ENCODE measurements at places on chromosomes 7 and 10.

DNA sequence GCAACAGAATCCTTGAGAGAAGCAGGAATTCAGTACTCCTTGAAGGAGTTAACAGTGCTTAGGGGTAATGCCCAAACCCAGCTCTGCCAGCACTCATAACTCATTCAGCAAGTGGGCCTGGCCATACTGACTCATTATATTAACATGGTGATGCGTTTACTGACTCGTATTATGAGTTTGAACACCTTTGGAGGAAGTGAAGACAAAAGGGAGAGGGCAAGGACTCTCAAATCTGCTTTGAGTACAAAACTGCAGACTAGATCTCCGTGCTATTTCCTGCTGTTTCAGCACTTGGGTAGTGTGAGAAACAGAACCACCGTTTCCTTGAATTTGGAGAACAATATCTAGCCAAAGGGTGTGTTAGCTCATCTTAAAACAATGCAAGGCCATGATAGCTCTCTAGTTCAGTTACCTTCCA is 30.8 kb downstream of the SLC16A9 start:
- no peak for DNase-seq

- no peak for DNase-seq
Measured at GRCh38 chr7:53281312-53281711, 245.9 kb downstream of the POM121L12 start.

DNA sequence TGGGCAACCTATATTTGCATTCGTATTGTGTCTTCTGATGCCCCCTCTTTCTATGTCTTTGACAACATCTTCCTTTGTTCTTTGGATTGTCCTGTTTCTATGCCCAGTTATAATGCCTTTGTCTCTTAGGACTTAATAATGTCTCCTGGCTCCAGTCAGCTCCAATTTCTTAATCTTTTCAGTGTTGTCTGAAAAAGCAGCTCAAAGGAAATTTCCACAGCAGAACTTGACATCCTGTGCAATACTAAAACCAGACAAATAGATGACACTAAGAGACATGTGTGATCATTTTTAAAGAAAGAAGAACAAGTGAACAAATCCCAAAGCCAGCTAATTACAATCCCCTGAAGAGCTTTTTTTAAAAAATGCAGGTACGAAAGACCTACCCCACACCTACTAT is 47.7 kb upstream of the RNF148 start:
- no peak for DNase-seq

DNA sequence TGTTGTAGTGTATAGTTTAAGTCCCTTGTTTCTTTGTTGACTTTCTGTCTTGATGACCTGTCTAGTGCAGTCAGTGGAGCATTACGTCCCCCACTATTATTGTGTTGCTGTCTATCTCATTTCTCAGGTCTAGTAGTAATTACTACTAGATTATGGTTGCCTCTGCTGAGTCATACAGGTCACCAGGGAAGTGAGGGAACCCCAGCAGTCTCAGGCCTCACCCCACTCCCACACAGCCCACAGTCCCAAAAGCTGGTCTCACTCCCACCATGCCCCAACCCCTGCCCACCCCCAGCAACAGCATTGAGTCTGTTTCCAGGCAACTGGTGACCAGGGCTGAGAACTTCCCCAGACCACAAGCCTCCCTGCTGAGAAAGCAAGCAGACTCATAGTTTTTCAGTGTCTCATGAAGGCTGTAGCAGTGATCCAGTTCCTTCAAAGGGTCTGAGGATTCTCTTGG is 88.0 kb downstream of the PLXDC2 start:
- DNase-seq, result no peak

GRCh38 chr10:70125918-70126552 is 6.6 kb downstream of the AIFM2 start:
- no peak for DNase-seq

- no peak for DNase-seq
Measured at GRCh38 chr10:50228672-50229071, 22.6 kb downstream of the ASAH2 start.

GRCh38 chr10:93417921-93418320 is 64.2 kb downstream of the MYOF start:
- DNase-seq, result no peak

- DNase-seq, result no peak
Measured at GRCh38 chr7:148987751-148988512, 40.4 kb downstream of the PDIA4 start.

- no peak for DNase-seq
Measured at GRCh38 chr10:131848296-131848695, 52.5 kb upstream of the PPP2R2D start.
